ENCODE measurements at places on chromosomes 1 and 21. TPM values are rescaled to one million over a fixed set of nuclear protein-coding genes. Genes with fewer than 3 reads are reported as not detected.

DNA sequence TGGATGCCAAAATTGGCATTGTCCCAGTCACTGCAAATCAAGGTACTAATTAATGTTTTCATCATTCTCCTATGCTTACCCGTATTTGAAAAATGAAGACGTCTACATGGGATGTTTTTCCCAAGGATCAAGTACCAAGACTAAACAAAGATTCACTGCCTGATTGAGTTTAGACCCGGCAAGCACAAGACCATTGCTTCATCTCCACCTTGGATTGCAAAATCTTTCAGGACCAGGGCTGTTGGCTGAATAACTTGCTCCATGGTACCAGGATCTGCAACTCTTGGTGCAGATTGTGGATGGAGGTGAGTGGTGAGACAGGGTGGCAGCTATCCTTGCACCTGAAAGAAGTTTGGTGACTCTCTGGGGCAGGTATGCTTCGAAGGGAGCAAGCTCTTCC, 122.5 kb upstream of the ETS2 start:
- no peak for DNase-seq

DNA sequence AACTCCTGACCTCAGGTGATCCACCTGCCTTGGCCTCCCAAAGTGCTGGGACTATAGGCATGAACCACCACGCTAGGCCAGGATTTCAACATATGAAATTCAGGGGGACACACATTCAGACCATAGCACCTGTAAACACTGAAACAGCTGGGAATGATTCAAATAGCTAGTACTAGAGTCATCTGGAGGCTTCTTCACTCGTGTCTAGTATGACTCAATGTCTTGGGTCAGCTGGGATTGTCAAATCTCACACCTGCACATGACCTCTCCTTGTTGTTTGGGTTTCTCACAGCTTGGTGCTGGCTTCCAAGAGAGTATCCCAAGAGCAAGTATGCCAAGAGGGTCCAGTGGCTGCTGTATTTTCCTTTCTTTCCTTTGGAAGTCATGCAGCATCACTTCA, 75.1 kb downstream of the PGM1 start:
- DNase-seq: no peak

DNA sequence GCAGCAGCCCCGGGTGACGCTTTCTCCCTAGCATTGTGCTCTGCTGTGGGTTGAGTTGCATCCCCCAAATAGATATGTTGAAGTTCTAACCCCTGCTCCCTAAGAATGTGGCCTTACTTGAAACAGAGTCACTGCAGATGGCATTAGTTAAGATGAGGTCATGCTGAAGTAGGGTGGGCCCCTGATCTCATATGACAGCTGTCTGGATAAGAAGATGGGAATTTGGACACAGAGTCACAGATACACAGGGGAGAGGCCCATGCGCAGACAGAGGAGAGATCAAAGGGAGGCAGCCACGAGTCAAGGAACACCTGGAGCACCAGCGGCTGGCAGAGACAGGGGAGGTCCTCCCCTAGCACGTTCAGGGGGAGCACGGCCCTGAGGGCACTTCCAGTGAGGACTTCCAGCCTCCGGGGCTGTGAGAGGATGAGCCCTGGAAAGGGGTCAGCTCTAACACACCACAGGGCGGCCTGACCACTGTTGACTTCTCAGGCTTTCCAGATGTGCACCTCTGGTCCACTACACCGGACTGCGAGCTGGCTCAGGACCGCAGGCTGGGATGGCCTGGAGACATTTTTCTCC, 46.4 kb downstream of the ABCG1 start:
- DNase-seq: no peak

DNA sequence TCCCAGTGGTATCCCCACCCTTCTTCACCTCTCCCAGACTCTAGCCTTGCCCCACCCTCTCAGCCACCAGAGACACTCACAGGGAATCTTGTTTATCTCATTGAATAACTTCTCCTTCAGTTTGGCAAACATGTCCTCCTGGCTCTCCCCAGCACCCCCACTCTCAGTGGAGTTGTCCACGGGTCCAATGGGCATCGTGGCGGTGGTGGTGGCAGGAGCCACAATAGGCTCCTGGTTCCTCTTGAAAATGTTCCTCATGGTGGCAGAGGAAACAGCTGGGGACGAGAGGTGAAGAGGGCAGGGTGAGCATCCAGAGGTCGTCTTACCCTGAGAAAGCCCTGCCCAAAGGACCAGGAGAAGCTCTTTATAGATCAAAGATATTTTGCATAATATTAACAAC, 104.7 kb downstream of the SYT2 start:
- no peak for DNase-seq

GRCh38 chr1:202671399-202671798, 38.9 kb downstream of the SYT2 start:
- no peak for DNase-seq

DNA sequence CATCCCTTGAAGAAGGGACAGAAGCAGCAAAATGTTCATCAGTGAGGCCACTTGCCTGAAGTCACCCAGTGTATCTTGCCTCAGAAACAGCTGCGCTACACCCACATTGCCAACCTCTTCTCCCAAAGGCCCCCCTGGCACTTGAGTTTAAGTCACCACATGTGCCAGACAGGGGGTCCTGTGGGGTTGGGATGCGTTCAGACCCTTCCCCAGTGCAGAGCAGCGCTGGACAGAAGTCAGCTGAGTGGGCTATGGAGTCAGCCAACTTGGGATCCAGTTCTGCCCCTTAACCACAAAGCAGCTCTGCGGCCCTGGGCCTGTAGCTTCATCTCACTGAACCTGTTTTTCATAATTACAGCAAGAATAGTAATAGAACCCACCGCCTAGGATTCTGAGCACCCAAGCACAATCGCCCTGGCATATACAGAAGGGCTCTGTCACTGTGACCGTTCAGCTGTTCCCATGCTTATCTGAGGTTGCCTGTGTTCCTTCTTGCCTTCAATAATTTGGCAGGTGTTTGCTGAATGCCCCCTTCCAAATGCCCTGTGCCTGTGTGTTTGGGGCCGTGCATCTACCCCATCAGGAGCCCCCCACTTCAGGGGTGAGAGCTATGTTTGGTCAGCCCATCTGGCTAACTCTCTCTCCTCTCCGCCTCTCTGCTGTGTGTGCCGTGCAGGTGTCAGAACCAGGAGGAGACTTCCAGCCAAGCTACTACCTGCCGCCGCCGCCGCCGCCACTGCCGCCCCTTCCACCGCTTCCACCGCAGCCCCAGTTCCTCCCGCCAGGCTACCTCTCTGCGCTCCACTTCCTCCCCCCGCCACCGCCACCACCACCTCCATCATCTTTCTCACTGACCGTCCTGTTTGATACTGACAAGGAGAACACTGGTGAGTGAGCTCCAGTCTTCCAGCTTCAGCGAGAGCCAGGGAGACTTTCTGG, 5.0 kb downstream of the DMRTB1 start:
- no peak for DNase-seq

GRCh38 chr1:43707190-43708001, at the start of gene ST3GAL3:
Gene ST3GAL3, plus strand, starts transcription at chr1:43707536. Its CDS starts 28,727 bp downstream, at chr1:43736263.
- peak; percentile 92 for DNase-seq

DNA sequence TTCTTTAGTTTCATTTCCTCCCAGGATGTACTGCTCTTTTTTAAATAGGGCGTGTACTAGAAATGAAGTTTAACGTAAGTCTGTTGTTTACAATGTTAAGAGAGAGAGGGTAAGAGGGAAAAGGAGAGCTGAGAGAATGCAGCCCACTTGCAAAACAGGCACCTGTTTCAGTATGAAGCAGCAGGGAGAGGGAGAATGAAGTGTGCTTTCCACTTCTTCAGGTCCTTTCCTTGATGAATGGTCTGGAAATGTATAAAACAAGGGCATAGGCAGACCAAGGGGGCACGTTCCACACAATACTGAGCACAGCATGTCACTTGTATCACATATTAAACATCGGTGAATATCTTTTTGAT, 2.0 kb downstream of the KCNA3 start:
- no peak for DNase-seq

GRCh38 chr1:99270646-99271045, 6.4 kb downstream of the PLPPR4 start:
- no peak for DNase-seq

- peak; percentile 5 for DNase-seq
Observed at GRCh38 chr1:85884372-85885035, 176.3 kb upstream of the ZNHIT6 start.

Gene RAB25
- polyA plus RNA-seq: 54.4 TPM

Gene ACTL8
- not detected for polyA plus RNA-seq

Measured in renal pelvis (tissue), 12 donors.